Fibroblast of skin of scalp (primary cell): ENCODE measurements at places on chromosomes 2 and 18.

- DNase-seq = no peak
Observed at GRCh38 chr2:201452922-201453643, 1.5 kb downstream of the STRADB start.

- DNase-seq = peak; percentile 72
Observed at GRCh38 chr2:160429248-160430000, 64.2 kb downstream of the RBMS1 start.

GRCh38 chr2:9465170-9465569 is 9.2 kb upstream of the IAH1 start:
- DNase-seq = no peak

DNA sequence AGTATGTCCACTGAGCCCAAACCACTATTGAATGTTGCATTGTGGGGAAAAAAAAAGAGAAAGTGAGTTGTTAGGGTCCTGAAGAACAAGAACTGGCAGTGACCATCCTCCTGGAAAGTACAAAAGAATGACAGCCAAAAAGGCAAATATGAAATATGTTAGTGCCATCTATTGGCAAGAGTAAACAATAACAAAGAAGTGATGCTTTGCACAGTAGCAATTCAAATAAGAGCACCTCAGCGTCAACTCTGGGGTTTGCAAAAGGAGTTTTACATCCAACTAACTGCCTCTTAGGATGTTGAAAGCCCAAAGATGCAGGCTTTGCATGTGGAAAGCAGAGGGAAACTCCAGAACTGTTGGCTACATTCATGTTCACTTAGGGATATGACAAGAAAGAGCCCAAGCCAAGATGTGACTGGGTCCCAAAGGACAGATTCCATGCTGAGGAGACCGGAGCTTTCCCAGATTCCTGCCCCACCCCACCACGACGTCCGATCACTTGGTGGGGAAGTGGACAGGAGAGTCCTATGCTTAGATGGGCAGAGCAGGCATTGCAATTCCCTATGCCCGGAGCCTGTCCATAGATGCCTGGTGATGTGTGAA is 15.6 kb downstream of the TRABD2A start:
- DNase-seq = peak; percentile 41

GRCh38 chr2:120905824-120906571 is 170.3 kb downstream of the GLI2 start:
- no peak for DNase-seq

GRCh38 chr18:36543991-36544725 is 246.6 kb downstream of the FHOD3 start:
- DNase-seq = no peak

DNA sequence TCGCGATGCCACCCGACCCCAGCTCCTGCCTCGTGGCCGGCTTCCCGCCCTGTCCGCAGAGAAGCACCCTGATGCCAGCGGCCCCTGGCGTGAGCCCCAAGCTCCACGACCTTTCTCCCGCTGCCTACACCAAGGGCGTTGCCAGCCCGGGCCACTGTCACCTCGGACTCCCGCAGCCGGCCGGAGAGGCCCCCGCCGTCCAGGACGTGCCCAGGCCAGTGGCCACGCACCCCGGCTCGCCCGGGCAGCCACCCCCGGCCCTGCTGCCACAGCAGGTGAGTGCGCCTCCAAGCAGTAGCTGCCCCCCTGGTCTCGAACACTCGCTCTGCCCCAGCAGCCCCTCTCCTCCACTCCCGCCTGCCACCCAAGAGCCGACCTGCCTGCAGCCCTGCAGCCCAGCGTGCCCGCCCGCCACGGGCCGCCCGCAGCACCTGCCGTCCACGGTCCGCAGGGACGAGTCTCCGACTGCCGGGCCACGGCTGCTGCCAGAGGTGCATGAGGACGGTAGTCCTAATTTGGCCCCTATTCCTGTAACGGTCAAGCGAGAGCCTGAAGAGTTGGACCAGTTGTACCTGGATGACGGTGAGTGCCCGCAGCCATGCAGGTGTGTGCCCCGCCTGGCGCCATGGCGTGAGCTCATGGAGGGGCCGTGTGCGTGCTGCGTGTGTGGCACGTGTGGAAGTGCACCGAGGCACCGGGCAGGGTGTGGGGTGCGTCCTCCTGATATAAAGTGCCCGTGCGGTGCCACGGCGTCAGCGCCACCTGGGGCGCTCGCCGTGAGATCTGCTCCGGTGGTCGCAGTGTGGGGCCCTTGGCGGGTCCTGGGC is 90.8 kb downstream of the NFATC1 start:
- DNase-seq = no peak

DNA sequence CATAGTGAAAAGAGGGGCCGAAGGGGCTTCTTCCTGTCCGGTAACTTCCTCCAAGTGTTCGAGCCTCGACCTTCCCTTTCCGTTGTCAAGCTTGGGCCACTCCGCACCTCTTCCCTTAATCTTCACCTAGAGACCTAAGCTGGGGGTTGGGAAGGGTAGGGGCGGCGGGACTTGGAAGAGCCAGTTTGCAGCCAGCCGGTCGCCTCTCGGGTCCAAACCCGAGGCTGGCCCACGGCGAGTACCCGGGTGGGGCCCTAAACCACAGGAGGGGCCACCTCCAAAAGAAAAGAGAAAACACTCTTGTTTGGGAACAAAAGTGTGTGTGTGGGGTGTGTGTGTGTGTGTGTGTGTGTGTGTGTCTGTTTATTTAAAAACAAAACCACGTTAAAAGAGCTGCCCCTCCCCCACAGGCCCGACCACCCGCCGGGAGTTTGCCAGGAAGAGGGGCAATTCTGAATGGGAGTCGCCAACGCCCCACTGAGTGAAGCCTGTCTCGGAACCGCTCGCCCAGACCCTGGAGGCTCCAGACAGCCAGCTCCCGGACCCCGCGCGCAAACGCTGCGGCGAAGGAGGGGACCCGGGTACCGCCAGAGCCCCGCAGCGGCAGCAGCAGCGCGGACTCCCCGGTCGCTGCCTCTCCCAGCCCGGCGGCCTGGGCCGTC is 488 bp upstream of the RHOB start:
- no peak for DNase-seq

DNA sequence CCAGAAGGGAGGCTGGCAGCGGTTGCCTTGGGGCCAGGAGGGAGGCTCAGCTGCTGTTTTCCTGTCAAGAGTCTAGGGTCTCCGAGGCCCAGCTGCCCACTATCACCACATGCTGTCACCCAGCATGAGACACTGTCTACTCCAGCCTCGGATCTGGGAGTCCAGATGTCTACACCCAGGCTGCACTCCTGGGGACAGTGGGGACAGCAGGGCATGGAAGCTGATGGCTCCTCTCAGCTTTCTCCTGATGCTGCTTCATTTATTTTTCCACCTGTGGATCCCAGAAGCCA is 134.0 kb downstream of the PTGR3 start:
- no peak for DNase-seq

- no peak for DNase-seq
Observed at GRCh38 chr2:224469374-224469964, 67.6 kb upstream of the FAM124B start.

GRCh38 chr2:183995632-183996031 is 602.7 kb upstream of the ZNF804A start:
- no peak for DNase-seq

DNA sequence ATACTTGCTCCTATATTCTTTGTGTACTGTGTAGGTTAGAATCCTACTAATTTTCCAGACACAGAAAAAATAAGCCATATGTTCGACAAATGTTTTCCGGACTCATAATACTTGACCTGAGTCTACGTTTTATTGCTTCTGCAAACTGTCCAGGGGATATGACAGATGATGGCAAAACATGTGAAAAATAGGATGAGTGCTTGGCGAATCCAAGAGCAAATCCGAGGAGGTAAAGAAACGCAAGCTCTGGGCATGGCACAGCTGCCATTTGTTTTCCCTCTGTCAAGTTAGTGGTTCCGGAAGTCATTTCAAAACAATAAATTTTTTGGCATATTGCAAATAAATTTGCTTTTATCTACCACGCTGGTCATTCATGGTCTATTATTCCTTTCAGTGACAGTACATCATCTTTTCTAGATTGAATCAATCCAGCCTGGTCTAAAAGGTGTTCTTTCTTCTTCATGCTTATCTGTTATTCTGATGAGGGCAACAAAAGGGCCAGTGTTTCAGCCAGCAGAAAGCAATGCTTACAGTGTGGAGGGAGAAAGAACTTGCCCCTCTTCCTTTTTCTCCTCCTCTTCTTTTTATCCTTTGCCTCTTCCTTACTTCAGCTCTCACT is 476.1 kb upstream of the SOX11 start:
- DNase-seq = no peak

DNA sequence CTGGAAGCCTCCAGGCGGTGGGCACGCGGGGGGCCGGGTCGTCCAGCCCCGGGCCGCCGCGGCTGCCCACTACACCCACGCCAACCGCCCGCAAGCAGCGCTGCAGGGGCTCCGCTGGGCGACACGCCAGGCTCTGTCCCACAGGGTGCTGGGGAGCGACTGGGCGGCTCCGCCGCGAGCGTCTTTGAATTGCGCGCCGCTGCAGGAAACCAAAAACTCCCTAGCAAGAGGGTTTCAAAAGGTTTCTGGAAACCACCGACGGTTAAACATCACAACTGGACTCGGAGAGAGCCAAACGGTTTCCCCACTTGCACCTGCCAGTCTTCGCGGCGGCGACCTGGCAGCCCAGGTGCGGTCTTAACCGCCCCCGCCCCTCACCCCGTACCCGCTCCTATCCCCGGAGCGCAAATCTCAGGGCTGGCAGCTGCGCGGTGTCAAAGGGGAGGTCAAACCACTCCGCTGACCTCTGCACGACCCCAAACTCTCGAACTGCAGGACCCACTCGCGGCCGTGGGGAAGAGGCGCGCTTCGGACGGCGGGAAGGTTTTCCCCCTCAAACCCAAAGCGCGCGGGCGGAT is 1.0 kb downstream of the CXCR4 start:
- DNase-seq = no peak

DNA sequence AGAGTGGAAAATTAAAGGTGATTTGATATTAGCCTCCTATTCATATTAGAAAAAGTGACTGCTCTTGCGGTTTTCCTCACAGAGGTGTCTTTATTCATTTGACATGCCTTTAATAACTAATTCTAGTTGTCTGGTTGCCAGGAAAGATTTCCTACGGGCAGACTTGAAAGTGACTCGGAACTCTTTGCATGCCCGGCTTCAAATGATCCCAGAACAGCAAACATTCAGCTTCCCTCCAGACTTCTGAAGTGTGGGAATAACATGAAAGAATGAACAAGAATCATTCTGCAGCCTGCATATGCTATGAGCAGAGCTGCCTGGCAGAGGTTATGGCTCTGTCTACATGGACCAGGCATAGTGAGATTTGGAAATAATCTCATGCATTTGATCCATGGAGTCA is 89.6 kb upstream of the PKDCC start:
- no peak for DNase-seq

GRCh38 chr2:24507549-24507948 is 16.5 kb downstream of the NCOA1 start:
- no peak for DNase-seq

DNA sequence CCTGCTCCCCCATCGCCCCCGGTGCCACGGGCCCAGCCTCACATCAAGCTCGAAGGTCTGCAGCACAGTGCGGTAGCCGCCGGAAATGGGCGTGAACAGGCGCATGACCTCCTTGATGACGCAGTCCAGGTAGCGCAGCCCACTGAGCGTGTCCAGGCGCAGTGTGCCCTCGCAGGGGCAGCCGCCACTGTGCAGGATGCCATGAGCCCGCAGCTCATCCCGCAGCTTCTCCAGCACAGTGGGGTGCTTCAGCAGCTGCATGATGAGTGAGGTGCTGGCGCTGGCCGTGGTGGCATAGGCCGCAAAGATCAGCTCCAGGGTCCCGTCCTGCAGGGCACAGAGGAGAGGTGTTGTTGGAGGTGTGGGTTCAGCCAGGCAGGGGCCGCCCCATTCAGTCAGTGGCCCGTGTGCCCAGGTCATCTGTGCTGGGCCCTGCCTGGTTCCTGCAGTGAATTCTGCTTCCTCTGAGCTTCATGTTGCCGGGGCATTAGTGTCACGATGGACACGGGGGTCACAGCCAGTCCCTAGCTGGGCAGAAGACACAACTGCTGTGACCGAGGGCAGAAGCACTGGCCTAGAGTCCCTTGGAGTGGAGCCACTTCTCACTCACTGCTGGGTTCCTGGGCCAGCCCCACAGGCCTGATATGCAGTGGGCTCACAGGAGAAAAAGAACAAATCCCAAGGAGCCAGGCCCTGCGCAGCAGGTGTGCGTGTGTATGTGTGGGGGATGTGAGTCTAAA is 14.5 kb downstream of the CYP26B1 start:
- DNase-seq = no peak

DNA sequence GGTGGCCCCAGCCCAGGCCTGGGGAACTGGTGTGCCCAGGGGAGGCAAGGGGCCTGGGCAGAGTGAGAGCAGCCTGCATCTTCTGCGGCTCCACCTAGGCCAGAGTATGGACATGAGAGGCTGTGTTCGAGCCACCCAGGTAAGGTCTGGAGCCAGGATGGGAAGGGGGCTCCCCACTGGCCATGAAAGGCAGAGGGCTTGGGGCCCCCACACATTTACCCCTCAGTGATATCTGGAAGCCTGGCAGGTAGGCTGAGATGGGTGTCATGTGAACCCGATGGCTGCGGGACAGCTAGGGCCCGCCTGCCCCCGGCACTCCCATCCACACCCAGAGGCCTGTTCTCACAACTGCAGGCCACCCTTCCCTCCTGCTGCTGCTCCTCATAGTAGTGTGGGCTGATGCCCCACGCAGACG is 13.2 kb downstream of the ADRA2B start:
- DNase-seq = no peak

- no peak for DNase-seq
Observed at GRCh38 chr2:55949613-55950012, 26.0 kb upstream of the EFEMP1 start.

- DNase-seq = no peak
Observed at GRCh38 chr2:159013103-159013502, 44.7 kb downstream of the TANC1 start.

DNA sequence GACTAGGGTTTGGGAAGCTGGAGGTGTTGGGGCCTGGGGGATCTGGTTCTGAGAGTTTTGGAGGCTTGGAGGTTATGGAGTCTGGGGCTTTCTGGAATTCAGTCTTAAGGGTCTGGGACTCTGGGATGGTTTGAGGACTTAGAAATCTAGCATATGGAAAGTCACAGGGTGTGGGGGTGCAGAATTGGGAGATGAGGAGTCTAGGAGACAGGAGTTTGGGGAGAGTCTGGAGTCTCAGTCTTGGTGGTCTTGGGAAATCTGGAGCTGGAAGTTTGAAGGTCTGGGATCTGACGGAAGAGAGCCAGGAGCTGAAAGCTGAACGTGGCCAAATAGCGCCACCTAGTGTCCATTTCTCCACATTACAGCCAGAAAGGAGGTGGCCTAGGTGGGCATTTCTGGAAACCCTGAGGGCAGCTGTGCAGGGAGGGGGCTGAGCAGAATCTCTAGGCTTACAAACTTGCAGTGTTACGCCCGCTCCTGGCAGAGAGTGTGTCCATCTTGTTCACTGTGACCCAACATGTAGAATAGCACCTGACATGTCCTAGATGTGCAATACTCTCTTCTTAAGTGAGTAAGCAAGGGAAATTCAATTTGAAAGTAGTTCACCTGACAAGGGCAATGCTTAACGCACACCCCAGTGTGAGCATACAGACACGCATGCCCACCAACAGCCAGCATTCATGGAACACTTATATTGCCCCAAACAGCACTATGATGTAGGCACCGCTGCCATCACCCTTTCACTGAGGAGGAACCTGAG is 204.8 kb downstream of the TFCP2L1 start:
- peak; percentile 60 for DNase-seq

- no peak for DNase-seq
Observed at GRCh38 chr2:142724186-142724585, 153.3 kb upstream of the KYNU start.

- DNase-seq = no peak
Observed at GRCh38 chr18:11871501-11871900, 20.3 kb downstream of the CHMP1B start.
